GM12878 (cell line): ENCODE measurements at places on chromosomes 13 and 19. TPM values are rescaled to one million over a fixed set of nuclear protein-coding genes. Genes with fewer than 3 reads are reported as not detected.

The CLDND2 gene
- polyA plus RNA-seq, result 3.2 and 3.8 TPM in 2 replicates

The SPACA4 gene
- polyA plus RNA-seq, result not detected in 2 replicates

- H3K27ac ChIP-seq, result no peak overlapping the region
- DNase-seq, result no peak
- no peak overlapping the region for H3K4me3 ChIP-seq
- H3K36me3 ChIP-seq, result no peaks in the 10 kb centered on the region
- no peaks in the 10 kb centered on the region for H3K4me1 ChIP-seq
- no peaks in the 10 kb centered on the region for H3K27me3 ChIP-seq
Observed at GRCh38 chr13:64130171-64130570, 2714.5 kb upstream of the PCDH20 start.

GRCh38 chr13:79283742-79284141 lies 122.3 kb downstream of the RBM26 start:
- no peak overlapping the region for H3K4me3 ChIP-seq
- no peak for DNase-seq
- H3K27ac ChIP-seq, result no peak overlapping the region
- no peaks in the 10 kb centered on the region for H3K36me3 ChIP-seq

The LILRA1 gene
- polyA plus RNA-seq, result not detected in 2 replicates

GRCh38 chr13:25800523-25800922 lies 251.3 kb downstream of the SHISA2 start:
- no peaks in the 10 kb centered on the region for H3K27me3 ChIP-seq
- no peaks in the 10 kb centered on the region for H3K4me1 ChIP-seq
- no peaks in the 10 kb centered on the region for H3K36me3 ChIP-seq
- no peak for DNase-seq
- no peak overlapping the region for H3K4me3 ChIP-seq

The CCDC61 gene
- 7.2 and 9.1 TPM in 2 replicates for polyA plus RNA-seq

The COQ8B gene
- polyA plus RNA-seq, result 14.1 and 17.2 TPM in 2 replicates

DNA sequence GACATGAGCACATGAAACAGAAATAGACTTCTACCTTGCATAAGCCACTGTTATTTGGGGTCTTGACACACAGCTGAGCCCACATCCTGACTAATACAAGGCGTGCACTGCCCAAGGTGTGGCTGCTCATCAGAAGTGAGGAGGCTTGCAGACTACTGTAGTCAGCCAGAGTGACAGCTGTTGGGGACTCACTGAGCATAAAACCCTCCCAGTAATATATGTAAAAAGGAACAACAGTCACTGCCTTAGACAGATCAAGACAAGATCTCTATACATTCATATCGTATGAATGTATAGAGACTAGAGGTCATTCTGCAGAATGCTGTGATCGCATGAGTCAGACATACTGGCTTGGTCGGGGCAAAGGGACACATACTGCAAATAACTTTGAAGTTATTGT lies 4.1 kb upstream of the C1QTNF9B start:
- no peaks in the 10 kb centered on the region for H3K4me1 ChIP-seq
- no peak overlapping the region for H3K4me3 ChIP-seq
- H3K27me3 ChIP-seq, result peaks cover 11% of the 10 kb centered on the region
- DNase-seq, result no peak

DNA sequence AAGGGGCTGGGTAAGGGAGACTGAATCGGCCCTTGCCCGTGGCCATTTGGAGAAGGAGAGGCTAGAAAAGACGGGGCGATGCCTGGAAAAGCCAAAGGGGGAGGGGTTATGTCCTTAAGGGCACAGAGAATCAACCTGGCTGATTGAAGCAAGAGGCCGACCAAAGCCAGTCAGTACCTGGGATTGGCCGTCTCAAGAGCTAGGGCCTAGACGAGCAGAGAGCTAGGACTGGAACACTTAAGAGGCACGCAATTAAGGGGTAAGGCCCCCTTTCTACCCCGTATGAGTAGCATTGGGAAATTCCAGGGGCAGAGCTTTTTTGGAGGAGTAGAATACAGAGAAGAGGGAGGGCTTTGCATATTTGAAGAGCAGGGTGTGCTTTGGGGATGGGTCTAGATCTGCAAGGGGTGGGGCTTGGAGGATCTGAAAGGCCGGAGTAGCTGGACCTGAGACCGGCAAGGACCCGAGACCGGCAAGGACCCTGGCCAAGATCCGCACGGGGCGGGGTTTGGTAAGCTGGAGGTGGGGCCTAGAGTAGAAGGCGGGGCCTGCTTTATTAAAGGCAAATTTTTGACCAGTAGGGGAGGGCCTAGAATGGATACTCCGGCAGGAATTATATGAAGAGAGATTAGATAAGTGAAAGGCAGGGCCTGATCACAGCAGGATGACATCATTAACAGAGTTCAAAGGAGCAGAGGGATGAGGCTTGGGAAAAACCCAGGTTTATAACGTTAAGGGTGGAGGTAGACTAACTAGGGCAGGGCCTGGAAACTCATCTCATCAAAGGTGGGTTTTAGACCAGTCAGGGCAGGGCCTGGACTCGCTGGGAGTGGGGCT lies 10.7 kb upstream of the CACNG6 start:
- H3K27me3 ChIP-seq, result no peaks in the 10 kb centered on the region
- DNase-seq, result no peak

- H3K36me3 ChIP-seq, result no peaks in the 10 kb centered on the region
- H3K4me3 ChIP-seq, result no peak overlapping the region
- no peak for DNase-seq
Observed at GRCh38 chr13:46489586-46490023, 63.4 kb upstream of the LRCH1 start.

The OR7C1 gene
- not detected in 2 replicates for polyA plus RNA-seq

The CEACAM19 gene
- polyA plus RNA-seq, result 0.25 TPM in 1 of 2 replicates, not detected in the other

The PDE4C gene
- 0.19 and 0.47 TPM in 2 replicates for polyA plus RNA-seq

GRCh38 chr19:47231215-47232054 lies 436 bp upstream of the BBC3 start:
- H3K4me1 ChIP-seq, result peaks cover 44% of the 10 kb centered on the region
- no peaks in the 10 kb centered on the region for H3K36me3 ChIP-seq
- no peaks in the 10 kb centered on the region for H3K27me3 ChIP-seq

The ZNF791 gene
- 9.4 and 11.1 TPM in 2 replicates for polyA plus RNA-seq

- H3K4me3 ChIP-seq, result no peak overlapping the region
- DNase-seq, result no peak
- peaks cover 7% of the 10 kb centered on the region; the same call in 1 of the 2 replicates for H3K36me3 ChIP-seq
- no peak overlapping the region for H3K27ac ChIP-seq
- H3K4me1 ChIP-seq, result no peaks in the 10 kb centered on the region
Observed at GRCh38 chr19:56097306-56097705, 23.8 kb downstream of the ZNF787 start.

- DNase-seq, result no peak
- no peaks in the 10 kb centered on the region for H3K4me1 ChIP-seq
- peaks cover 3% of the 10 kb centered on the region for H3K27me3 ChIP-seq
- H3K36me3 ChIP-seq, result no peaks in the 10 kb centered on the region
- H3K27ac ChIP-seq, result no peak overlapping the region
Observed at GRCh38 chr19:33905937-33906577, 109.4 kb downstream of the KCTD15 start.

GRCh38 chr19:35049456-35049855 lies 7.9 kb downstream of the HPN start:
- no peaks in the 10 kb centered on the region for H3K4me1 ChIP-seq
- DNase-seq, result no peak
- no peak overlapping the region for H3K27ac ChIP-seq
- H3K27me3 ChIP-seq, result no peaks in the 10 kb centered on the region
- H3K36me3 ChIP-seq, result no peaks in the 10 kb centered on the region

DNA sequence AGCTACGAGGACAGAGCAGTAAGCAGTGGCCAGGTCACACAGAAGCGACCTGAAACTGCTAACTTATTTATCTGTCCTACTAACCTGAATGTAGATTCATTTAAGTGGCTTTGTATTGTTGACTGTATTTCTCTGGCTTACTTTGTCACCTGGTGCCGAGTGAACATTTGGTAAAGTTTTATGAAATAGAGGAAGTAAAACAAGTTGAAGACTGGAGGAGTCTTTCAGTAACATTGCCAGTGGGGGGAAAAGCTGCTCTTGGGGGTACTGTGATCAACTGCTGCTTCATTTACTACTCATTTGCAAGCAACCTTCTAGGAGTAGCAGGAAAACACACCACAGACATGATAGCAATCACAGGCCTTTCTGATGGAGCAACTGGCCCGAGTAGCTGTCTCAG lies 615.0 kb downstream of the FGF9 start:
- no peak for DNase-seq
- no peaks in the 10 kb centered on the region for H3K36me3 ChIP-seq
- peaks cover 3% of the 10 kb centered on the region; the same call in 1 of the 2 replicates for H3K4me1 ChIP-seq
- no peak overlapping the region for H3K27ac ChIP-seq
- no peak overlapping the region for H3K4me3 ChIP-seq

The PTGER1 gene
- polyA plus RNA-seq, result not detected in 2 replicates

DNA sequence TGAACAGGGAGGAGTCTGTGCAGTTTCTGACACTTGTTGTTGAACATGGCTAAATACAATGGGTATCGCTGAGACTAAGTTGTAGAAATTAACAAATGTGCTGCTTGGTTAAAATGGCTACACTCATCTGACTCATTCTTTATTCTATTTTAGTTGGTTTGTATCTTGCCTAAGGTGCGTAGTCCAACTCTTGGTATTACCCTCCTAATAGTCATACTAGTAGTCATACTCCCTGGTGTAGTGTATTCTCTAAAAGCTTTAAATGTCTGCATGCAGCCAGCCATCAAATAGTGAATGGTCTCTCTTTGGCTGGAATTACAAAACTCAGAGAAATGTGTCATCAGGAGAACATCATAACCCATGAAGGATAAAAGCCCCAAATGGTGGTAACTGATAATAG lies 16.1 kb downstream of the CEACAM6 start:
- no peak overlapping the region for H3K4me3 ChIP-seq
- H3K4me1 ChIP-seq, result no peaks in the 10 kb centered on the region
- H3K27ac ChIP-seq, result no peak overlapping the region
- no peaks in the 10 kb centered on the region; the same call in 1 of the 2 replicates for H3K27me3 ChIP-seq
- H3K36me3 ChIP-seq, result no peaks in the 10 kb centered on the region
- DNase-seq, result no peak

DNA sequence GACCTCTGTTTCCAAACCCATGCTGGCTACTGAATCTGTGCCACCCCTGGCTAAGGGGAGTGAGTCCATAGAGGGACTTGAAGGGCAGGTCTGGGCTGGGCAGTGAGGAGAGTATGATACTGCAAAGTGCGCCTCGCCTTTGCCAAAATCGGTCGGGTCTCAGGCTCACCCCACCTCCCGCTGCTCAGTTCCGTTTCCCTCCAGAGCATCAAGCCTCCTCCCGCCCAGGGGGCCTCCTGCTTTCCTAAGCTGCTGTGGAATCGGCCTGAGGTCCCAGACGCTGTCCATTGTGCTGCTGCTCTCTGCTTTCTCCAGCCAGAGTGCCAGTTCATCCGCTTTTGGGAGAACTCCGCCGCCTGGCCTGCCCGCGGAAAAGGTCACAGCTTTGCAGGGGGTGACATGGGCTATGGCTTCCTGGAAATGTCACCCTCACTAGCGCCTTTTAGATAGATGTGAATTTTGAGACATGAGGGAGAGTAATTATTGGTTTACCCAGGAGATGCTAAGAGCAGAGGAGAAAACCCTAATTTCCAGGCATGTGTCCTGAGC lies 1418.4 kb downstream of the UQCRFS1 start:
- H3K27ac ChIP-seq, result peak overlapping the region; percentile 83
- no peaks in the 10 kb centered on the region for H3K27me3 ChIP-seq
- no peak for DNase-seq
- peaks cover 9% of the 10 kb centered on the region for H3K4me1 ChIP-seq
- peaks cover 3% of the 10 kb centered on the region; the same call in 1 of the 2 replicates for H3K36me3 ChIP-seq
- H3K4me3 ChIP-seq, result peak overlapping the region; percentile 85

DNA sequence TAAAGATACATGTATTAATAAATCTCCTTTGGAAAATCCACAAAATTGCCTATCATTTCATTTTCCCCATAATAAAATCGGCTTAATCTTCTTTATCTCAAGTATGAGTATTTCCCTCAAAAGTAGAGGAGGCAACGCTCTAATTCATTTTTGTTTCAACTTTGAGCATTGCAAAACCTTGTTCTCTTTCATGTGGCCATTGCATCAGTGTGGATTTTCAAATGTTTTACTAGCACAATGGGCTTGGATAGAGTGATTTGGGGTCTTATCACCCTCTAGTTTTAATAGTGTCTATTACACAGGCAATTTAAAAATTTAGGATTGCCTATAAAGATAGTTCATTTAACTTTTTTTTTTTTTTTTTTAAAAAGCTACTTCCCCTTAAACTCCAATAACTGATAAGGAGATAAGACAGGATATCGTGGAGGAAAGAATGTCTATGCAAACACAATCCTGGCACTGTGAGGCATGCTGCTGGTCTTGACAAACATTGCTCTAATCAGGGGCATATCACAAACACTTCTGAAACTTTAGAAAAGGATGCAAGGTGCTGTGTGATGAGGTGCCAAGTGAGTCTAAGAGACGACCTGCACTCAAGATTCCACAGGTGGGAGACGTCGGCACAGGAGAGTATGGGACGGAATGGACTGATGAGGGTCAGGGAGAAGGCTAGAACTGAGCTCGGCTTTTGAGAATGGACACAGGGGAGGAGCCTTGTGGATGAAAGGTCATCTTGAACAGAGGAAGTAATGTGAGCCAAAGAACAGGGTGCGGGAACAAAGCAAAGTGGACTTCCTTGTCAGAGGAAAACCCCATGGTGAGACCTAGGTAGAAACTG lies 199.7 kb downstream of the IRS2 start:
- no peak overlapping the region for H3K4me3 ChIP-seq
- no peak overlapping the region for H3K27ac ChIP-seq
- H3K36me3 ChIP-seq, result no peaks in the 10 kb centered on the region
- DNase-seq, result no peak
- no peaks in the 10 kb centered on the region for H3K4me1 ChIP-seq

The EHD2 gene
- 0.11 and 0.12 TPM in 2 replicates for polyA plus RNA-seq

The PABPC3 gene
- polyA plus RNA-seq, result 0.28 and 0.32 TPM in 2 replicates

DNA sequence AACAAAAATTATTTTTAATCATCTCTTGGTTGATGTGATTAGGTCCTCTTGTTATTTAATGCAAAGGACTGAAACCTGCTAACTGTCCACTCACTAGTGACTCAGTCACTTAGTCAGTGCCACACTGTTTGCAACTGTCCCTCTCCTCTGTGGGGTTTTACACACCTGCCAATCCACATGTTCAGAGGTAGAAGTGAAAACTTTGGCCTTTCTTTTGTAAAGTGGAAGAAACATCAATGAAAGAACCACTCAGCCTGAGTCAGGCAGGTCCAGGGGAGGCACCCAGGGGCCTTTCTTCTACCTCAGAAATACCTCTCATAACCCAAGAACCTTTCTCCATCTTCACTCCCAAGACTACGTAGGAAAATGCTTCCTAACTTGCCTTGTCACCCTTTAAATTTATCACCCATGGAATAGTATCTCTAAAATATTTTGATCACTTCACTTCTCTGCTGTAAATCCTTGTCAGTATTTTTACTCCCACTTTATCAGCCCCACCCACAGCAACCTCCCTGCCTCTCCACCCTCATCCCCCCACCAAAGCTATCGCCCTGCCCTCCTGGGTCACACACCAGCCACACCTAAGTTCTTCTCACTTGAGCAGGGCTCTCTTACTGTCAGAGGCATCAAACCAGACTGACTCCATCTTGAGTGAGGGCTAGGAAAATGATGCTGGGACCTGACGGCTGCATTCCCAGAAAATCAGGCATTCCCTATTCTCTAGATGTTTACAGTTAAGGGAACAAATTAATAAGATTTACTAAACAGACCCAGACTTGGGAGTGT lies 29.6 kb upstream of the EEF1AKMT1 start:
- no peaks in the 10 kb centered on the region for H3K4me1 ChIP-seq
- H3K27me3 ChIP-seq, result no peaks in the 10 kb centered on the region
- DNase-seq, result no peak
- peaks cover 15% of the 10 kb centered on the region; the same call in 1 of the 2 replicates for H3K36me3 ChIP-seq
- H3K4me3 ChIP-seq, result no peak overlapping the region
